Trophoblast cell (in vitro differentiated cells and primary cell): ENCODE measurements at places on chromosomes 7 and 10.
A peak's percentile ranks its signal among the peaks of the same experiment; 100 is the strongest.

GRCh38 chr10:28434063-28434462 is 98.9 kb upstream of the WAC start:
- no peak for DNase-seq

GRCh38 chr7:135664046-135664589 is 1.8 kb downstream of the STMP1 start:
- DNase-seq, result peak; percentile 3

DNA sequence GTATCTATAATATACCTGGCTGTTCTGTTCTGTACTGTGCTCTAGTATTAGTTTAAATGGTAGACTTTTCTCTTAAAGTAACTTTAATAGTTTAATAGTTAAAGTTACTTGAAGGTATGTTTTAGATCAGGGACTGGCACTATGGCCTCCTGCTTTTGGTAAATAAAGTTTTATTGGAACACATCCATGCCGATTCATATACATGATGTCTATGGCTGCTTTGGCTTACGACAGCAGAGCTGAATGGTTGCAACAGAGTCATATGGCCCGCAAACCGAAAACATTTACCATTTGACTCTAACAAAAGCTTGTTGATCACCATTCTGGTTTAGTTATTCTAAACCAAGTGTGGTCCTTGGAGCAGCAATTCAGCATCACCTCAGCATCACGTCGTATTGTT is 6.7 kb downstream of the LUC7L2 start:
- DNase-seq, result no peak

DNA sequence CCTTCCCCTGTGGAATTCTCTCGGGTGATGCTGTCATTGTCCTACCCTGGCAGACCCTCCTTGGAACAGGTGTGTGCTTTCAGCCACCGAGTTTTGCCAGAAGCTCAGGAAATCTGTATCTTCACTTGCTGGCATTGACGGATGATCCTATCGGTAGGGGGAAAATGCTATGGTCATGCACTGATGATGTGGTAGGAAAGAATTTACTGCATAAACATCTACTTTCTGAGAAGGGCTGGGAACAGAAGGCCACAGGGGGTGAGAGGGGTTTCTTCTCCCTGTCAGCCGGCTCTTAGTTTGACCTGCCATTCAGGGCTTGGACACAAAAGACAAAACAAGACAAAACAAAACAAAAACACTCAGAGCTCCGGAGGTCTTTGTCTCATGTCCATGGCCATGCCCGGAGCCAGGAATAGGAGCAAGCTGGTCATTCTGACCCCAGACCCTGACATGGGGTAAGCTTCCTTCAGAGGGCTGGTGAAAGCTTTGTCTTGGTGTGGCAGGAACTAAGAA is 43.6 kb upstream of the CARD11 start:
- DNase-seq, result peak; percentile 7

GRCh38 chr7:69518705-69519077 is 79.6 kb upstream of the AUTS2 start:
- no peak for DNase-seq

- DNase-seq, result peak; percentile 61
These were observed 104.7 kb upstream of the KLF14 start for GRCh38 chr7:130838738-130839137.

DNA sequence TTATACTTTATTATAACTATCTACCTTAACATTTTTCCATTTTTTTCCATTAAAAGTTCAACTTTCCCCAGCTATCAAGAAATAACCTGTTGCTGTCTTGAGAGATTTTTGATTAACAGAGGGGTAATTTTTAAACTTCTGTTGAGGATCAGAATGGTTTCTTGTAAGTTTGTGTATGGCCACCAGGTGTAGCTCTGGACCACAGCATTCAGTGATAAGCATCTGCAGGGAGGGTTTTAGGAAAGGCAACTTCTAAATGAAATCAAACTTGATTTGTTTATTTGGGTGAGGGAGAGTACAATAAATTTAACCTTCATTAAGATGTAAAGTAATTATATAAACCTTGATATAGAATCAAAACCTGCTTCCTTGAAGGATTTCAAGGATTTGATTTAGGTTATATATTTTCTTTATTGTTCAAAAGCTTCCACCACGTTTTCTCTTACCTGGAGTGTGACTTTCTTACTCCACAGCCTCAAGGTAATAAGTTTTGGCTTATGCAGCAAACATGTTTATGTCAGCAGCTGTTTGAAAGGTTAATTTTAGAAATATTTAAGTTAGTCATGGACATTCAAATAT is 153.3 kb downstream of the STK31 start:
- no peak for DNase-seq

- peak; percentile 100 for DNase-seq
These were observed at the start of gene ANKRD1 for GRCh38 chr10:90920986-90921666. Gene ANKRD1, minus strand, starts transcription at chr10:90921087. Its CDS starts 60 bp downstream, at chr10:90921027.

DNA sequence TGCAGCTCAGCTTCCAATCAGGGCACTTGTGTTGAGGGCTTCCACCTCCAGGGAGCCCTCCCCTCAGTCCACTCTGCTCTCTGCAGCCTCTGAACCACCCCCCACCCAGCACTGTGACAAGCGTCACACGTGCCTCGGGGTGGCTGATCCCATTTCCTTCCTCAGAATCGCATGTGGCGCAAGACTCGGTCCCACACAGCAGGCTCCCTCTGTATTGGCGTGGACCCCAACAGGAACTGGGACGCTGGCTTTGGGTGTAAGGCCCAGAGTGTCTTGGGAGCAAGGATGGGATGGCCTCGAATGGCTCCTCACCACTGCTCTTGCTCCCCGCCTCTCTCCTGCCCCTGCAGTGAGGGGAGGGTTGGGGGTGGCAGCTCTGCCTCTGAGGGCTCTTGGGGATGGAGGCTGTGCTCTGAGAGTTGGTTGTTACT is 4.1 kb downstream of the CPA1 start:
- DNase-seq, result no peak

DNA sequence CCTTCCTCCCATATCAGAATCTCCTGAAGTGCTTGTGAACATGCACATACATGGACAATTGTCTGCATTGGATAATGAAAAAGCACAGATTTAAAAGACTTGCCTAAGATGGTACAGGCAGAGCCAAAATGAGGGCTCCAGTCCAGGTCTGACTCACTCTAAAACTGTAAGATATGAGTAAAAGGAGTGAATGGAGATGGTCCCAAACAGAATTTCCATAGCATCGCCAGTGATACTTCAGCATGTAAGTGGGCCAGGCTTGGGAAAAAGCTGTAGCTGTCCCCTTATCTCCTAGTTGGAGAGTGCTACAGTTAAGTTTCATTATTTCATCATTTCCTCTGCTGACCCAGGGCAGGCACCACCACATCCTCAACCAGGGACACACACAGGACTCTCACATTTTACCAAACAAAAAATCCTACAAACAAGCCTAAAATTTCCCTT is 26.4 kb upstream of the IL6 start:
- DNase-seq, result no peak

- DNase-seq, result no peak
These were observed 851.0 kb upstream of the PHF14 start for GRCh38 chr7:10122551-10123100.

GRCh38 chr7:77532247-77532646 is 4.8 kb upstream of the PTPN12 start:
- DNase-seq, result no peak
